GM12878 (cell line): ENCODE measurements at places on chromosomes 16 and 17. TPM values are rescaled to one million over a fixed set of nuclear protein-coding genes. Genes with fewer than 3 reads are reported as not detected.

Gene CCL7
- total RNA-seq, result not detected in 2 replicates

Gene ACSM2B
- total RNA-seq, result 0.13 TPM in 1 of 2 replicates, not detected in the other

Gene NECAB2
- not detected in 2 replicates for total RNA-seq

DNA sequence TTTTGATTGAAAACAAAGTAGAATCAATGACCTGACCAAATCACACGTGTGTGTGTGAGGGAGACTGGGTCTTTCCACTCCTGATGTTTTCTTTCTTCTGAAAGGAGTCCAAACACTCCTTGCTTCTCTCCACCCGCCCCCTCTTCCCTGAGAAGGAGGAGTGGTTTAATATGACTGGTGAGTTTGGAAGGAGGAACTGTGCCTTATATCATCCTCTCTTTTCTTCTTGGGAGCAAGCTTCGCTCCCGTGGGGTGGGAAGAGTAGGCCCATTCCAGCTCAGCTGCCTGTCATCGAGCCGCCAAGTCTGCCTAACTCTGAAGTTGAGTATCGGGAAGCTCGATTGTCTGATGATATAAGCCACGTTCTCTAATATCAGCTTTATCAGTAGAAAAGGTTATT, 96.5 kb downstream of the YPEL2 start:
- no peaks in the 10 kb centered on the region for H3K36me3 ChIP-seq
- H3K27ac ChIP-seq, result no peak overlapping the region
- H3K4me3 ChIP-seq, result no peak overlapping the region
- DNase-seq, result no peak
- H3K4me1 ChIP-seq, result peaks cover 14% of the 10 kb centered on the region
- H3K27me3 ChIP-seq, result no peaks in the 10 kb centered on the region

DNA sequence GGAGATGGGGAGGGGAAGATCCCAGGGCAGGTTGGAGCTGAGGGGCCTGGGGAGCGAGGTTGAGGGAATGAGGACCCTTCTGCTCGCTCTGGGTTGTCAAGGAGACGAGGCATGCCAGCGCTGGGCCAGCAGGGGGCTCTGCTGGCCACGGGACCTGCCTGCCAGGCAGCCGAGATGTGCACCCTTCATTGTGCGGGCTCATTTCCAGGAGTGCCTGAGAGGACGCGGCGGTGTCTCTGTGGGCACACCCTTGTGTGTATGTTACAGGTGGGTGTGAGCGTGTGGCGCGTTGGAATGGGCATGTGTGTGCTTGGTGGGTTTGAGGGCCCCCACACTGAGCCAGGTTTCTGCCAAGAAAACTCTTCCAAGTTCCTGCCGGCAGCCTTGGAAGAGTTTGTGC, 15.9 kb downstream of the ARHGAP23 start:
- H3K27ac ChIP-seq, result no peak overlapping the region
- DNase-seq, result no peak
- no peak overlapping the region for H3K4me3 ChIP-seq

DNA sequence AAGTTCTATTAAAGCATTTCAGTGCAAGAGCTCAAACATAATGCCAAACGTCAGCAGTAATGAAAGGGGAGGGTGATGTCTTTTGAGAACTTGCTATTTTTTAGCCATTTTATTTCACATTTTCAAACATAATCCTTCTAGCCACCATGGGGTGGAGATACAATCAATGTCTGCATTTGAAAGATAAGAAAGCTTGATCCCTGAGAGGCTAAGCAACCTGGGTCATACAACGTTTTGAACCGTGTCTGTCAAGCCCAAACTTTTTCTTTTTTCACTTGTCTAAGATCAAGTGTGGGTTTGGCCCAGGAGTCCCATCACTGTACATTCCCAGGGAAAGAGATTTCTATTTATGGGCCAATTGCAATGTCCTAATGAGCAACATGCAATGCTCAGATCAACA, 331.1 kb downstream of the SLC39A11 start:
- no peak overlapping the region for H3K27ac ChIP-seq
- no peaks in the 10 kb centered on the region for H3K4me1 ChIP-seq
- H3K27me3 ChIP-seq, result no peaks in the 10 kb centered on the region
- DNase-seq, result no peak
- H3K4me3 ChIP-seq, result no peak overlapping the region
